Lower lobe of right lung (tissue), 2 donors: ENCODE measurements at places on chromosomes 3 and 15.

GRCh38 chr15:33701304-33701696 lies 267.0 kb upstream of the CHRM5 start:
- no peak for DNase-seq

GRCh38 chr15:39549912-39550311 lies 31.0 kb upstream of the THBS1 start:
- no peak for DNase-seq

GRCh38 chr3:9079676-9080075 lies 116.4 kb upstream of the RAD18 start:
- DNase-seq = no peak

DNA sequence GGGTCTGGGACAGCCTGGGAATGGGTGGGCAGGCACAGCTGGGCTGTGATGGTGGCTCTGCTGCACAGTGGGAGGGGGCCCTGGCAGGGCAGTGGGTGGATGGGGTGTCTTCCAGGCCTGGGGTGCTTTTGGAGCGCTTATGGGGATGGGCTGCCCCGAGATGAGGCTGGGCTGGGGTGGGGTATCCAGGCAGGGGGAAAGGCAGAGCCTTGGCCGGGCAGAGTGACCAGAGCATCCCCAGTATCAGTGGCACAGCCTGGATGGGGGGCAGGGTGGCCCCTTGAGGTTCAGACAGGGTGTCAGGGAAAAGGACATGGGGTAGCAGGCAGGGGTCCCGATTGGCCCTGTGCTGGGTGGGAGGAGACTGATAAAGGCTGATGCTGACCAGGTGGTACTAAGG lies 26.6 kb downstream of the HDAC11 start:
- peak; percentile 19 for DNase-seq

DNA sequence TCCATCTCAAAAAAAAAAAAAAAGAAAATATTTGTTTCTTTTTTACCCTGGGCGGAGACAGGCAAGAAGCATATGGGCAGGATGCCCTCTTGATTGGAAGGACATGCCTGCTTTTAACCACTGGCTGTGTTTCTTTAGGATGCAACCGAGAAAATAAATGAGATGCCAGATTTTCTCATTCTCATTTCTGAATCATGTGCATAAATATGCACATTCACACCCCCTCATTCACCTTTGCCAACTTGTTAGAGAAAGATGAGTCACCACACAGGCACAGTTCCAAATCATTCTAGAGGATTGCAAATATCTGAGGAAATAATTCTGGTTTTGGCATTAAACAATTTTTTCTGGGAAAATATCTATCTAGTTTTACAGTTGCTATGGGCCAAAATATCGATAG lies 3.3 kb downstream of the LIPH start:
- DNase-seq = no peak

DNA sequence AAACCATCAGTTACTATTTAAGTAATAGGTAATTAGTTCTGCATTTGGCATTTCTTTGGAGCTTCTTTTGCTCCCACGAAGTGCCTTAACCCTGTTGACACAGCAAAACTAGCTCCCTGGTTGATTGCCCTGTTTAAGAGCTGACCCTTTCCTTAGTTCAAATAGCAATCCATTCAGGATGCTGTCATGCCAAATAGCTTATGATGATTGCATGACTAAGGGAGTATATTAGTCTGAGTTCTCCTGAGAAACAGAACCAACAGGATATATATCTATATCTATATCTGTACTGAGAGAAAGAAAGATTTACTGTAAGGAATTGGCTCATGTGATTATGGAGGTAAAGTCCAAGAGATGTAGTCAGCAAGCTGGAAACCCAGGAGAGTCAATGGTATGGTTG lies 50.3 kb upstream of the SPRED1 start:
- no peak for DNase-seq

GRCh38 chr3:195041871-195042742 lies 228.9 kb downstream of the XXYLT1 start:
- no peak for DNase-seq

DNA sequence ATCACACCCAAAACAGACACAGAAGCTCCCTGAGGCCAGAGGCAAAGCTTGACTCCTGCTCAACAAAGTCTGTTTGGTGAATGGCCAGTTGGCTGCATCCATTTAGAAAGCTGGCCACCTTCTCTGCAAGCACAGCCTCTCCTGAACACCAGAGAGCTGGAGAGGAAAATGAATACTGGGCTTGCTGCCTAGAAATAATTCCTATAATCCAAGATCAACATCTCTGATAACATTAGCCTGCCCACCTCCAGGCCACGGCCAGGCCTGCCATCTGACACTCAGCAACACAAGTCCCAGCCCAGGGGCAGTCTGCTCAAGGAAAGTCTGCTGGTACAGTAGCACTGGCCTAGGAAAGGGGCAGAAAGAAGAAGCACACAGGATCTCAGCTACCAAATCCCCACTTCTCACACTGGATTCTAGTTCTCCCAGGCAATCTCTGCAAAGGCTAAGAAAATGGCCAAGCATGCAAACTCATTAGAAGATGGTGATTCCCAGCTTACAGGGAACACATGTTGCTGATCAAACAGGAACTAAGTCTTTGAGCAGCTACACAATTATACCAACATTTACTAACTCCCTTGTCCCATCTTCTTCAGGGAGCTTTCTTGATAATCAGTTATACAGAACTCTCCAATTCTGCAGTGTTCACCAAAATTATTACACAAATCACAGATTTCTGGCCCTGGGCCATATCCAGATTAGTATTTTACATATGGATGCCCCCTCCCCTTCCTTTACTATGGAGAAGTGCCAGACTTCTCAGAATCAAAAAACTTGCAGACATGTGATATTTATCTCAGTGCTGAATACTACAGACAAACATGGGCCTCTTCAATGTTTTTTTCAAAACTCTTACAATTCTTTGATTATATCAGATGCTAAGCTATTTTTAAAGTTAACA lies 9.9 kb downstream of the TBC1D2B start:
- DNase-seq = no peak

DNA sequence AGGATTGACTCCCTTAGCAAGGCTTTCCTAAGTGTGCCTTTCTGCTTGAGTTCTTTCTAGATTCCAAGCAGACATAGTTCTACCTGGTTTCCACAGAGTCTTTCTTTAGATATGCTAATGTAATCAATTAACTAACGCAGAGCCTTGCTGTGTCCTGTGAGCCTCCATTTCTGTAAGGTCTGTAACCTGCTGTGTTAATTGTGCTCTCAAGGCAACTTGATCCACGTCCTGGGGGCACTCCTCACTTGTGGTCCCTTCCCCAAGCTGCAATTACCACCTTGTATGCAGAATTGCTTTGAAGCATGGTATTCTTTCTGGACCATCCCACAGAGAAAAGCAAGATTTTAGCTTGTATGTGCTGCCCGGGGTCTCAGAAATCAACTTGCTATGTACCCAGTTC lies 29.5 kb upstream of the THSD4 start:
- no peak for DNase-seq

DNA sequence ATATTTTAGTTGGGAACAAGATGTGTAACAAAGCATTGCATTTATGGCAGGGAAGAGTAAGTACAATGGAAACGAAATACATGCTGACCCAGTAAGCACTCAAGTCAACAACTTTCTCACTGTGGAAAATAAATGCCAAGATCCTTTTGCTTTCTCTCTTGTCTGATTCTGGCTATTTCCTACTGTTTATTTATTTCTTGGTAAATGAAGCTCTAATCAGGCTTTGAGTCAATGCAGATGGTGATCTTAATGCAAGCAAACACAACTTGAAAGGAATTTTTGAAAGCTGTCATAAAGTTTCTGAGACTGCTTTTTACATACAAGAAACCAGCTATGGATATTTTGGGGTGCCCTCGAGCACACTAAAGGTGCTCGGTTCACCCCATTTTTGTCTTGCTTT lies 624.8 kb downstream of the MAGI1 start:
- DNase-seq = no peak

DNA sequence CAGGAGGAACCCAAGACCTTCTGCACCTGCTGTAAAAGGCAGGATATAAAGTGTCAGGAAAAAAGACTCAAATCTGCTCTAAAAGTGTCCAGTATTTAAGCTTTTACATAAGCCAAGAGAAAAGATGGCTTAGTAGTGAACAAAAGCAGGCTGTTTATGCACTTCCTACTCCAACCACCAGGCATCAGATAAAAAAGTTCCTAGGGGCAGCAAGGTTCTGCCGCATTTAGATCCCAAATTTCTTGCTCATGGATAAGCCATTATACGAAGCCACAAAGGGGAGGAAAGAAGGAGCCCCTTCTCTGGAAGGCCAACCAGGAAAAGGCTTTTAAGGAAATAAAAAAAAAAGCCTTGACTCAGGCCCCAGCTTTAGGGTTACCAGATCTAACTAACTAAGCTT lies 10.6 kb upstream of the SLC9C1 start:
- no peak for DNase-seq

DNA sequence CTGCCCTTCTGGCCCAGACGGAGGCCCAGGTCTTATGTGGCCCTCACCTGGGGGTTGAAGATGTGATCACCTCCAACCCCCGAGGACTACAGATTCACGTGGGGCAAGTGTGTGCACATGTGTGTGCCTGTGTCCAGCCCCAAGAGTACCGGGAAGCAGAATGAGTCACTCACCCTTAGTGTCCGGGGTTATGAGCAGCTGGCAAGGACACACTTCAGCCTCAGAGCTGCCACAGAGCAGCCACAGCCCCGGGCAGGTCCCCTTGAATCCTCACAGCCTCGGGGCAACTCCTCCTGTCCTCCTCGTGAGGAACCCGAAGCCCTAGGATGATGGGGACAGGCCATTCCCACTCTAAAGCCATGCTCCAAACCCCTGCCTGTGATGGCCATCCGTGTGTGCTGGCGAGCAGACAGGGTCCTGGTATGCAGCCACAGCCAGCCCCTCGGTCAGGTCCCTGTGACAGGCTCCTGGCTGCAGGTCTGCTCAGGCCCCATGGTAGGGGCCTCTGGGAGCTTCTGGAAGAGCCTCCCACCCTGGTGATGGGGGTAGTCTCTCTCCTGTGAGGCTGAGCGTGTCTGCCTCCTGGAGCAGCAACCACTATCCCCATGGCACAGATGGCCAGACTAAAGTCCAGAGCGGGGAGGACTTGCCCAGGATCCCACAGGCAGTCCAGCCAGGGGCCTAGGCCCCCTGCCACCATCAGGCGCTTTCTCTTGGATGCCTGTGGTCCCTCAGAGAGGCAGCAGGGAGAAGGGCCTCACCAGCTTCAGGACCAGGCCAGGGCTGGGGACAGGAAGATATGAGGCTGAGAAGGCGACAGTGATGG lies 852 bp downstream of the STAB1 start:
- DNase-seq = no peak

- no peak for DNase-seq
Observed at GRCh38 chr15:79629687-79630086, 197.6 kb downstream of the MINAR1 start.

- DNase-seq = no peak
Observed at GRCh38 chr3:43233062-43233461, 53.3 kb upstream of the SNRK start.

- no peak for DNase-seq
Observed at GRCh38 chr3:34200576-34200975, 402.1 kb downstream of the PDCD6IP start.
